ENCODE measurements at places on chromosomes 1 and 21.

DNA sequence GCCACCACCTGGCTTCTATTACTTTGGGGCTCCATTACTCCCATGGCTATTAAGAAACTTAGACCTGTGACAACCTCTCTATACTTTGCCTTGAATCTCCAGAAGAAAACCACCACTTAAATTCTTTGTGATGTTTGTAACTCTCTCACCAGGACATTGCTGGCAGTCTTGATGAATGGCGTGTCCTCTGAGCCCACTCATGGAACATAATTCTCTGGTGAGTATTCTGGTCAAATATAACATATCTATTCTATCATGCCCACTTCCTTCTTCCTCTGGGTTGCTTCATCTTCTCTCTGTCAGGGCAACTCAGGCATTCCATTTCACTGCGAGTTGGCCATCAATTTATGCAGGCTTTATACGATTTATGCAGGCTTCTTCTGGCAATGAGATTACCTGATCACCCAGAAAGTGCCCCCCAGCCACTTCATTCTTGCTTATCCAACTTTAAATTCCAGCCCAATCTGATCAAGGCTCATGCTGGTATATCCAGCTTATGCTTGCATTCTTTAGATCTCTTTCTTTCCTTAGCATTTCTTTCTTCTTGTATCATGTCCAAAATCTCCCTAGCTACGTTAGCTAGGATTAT is 112.0 kb upstream of the CHRM3 start:
- DNase-seq: no peak

GRCh38 chr1:34587761-34588160 is 167.1 kb upstream of the GJB5 start:
- no peak for DNase-seq

DNA sequence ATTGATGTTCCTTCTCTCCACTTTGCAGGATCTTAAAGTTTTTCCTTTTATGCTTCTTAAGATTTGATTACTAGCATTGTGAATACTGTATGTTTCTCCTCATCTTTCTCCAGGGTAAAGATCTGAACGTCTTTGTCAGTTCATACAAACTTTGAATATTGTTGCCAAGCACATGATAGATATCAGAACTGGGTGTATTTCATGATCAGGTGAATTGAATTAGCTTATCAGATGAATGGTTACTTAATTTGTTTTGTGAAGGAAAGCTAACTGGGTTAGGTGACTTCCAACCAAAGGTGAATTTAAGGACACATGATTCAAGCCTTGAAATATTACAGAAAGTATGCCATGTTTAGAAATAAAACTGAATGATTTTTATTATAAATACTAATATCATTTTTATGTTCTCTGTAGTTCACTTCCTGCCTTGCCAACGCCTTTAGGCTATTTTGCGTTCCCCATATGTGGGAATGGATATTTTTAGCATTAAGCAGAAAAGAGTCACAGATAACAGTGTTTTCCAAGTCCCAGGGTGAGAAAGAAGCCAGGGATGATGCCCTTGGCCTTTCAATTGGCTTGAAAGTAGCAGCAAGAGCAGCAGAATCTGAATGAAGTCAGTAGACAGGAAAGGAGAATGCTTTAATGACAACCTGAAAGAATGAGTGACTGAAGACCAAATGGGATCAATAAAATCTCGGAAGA is 752.1 kb downstream of the NCAM2 start:
- DNase-seq: no peak

GRCh38 chr1:17922833-17923232 is 167.7 kb downstream of the ACTL8 start:
- DNase-seq: no peak

DNA sequence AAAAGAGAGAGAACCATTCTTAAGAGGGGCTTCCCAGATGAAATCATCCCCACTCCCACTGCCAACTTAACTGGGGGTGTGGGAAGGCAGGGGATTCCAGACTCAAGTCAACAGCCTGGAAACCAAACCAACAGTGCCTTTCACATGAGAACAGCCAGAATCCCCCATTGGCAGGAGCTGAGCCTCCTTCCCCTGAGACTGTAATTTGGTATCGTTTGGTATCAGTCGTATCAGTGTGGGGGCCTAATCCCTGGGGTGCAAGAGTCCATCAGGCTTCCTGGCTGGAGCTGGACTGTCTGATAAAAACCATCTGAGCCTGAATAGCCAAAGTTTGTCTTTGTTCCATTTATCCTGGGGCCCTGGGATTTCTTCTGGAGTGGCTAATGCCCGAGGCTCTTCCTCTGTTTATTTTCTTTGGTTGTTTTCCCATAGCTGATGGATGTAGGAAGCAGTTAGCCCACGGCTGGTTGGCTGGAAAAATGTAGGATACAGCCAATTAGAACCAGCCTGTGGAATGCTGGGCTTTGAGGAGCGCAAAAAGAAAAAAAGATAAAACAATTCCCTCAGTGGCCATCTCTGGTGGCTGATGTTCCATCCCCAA is 84.6 kb downstream of the LAMC2 start:
- no peak for DNase-seq

- no peak for DNase-seq
Measured at GRCh38 chr1:199913318-199913717, 114.2 kb upstream of the NR5A2 start.

- no peak for DNase-seq
Measured at GRCh38 chr1:222107975-222108374, 366.1 kb upstream of the DUSP10 start.

- DNase-seq: no peak
Measured at GRCh38 chr1:170701962-170702361, 38.0 kb downstream of the PRRX1 start.

- no peak for DNase-seq
Measured at GRCh38 chr1:155322571-155322952, 1.9 kb downstream of the RUSC1 start.

DNA sequence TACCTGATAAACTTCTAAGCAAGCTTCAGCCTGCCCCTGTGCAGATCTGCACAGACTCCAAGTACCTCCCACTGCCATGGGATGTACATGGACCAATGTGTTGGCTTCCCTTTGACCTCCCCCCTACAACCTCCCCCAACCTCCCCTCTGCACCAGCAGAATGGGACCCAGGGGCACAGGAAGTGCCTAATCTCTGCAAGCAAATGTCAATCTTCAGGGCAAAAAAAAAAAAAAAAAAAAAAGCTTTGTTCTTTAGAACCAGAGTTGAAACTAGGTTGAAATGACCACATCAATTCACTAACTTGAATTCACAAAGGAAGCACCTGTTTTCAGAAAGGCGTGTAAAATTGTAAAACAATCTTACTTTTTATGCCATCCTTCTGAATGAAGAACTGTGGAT is 53.9 kb upstream of the TIAM1 start:
- no peak for DNase-seq

DNA sequence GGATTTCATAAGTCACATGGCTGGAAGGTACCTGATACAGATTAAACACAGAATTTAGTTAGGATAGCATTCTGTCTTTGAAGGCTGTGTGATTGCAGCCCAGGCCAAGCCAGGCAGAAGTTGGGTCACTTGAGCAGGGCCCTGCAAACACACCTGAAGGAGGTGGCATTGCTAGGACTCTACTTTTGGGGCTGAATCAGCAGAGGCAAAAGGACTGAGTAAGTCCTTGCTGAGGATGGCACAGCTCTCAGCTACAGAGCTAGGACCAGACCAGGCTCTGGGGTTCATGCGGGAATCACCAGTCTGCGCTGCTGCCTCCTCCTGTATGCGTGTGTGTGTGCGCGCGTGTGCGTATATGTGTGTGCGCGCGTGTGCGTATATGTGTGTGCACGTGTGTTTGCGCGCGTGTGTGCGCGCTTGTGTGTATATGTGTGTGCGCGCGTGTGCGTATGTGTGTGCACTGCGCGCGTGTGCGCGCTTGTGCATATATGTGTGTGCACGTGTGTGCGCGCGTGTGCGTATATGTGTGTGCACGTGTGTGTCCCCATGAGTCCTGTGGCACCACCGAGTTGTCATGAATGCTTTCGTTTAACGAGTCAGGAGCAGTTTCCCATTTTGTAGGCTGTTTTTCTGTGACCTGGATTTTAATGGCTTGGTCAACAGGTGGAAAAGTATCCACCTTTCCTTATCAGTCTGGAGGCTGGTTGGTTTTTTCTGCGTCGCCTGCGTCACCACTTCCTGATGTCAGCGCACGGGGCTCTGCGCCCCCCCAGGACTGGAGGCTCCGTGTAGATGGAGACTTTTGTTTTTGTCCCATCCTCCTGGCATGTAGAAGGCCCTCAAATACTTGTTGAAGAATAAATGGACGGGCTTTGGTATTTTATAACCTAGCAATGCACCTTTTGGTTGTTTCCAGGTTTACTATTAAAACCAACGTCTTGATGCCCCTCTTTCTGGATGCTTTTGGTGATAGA is 34.7 kb downstream of the ADARB1 start:
- no peak for DNase-seq

DNA sequence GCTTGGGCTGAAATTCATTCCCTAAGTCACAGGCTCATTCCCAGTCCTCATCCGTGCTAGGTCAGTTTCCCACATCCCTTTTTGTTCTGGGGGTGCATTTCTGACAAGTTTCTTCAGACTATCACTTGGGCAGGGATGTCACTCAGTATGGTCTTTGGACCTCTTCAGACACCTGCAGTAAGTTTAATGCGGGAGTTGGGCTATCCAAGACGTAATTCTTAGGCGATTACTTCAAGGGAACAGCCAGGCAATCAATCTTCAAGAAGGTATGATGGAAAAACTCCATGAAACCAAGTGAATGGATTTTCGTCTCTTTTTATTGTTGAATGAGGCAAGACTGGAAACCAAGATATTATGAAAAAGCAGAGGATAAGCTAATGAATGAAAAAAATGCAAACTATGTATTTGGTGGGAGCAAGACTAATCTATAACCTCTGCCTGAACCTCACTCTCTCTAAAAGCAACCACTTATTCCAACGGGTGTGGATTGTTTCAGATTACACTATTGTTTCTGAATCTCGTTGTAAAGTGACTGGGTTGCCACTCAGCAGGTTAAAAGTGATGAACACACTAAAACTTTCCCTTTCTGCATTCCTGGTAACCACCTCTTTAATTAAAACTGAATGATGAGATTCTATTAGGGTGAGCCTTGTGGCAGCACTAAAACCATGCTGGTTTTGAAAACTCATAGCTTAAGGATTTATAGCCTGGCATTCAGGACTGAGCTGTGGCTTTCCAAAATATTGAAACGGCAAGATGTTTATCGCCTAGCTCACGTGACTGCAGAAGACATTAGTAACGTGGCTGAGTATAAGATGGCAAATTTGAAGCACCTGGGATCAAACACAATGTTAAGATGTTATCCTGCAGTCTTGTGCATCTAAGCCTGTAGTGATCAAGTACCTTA is 1.1 kb downstream of the RASAL2 start:
- no peak for DNase-seq

GRCh38 chr1:53332186-53332564 is 4.3 kb upstream of the LRP8 start:
- no peak for DNase-seq

- DNase-seq: no peak
Measured at GRCh38 chr1:108067884-108068540, 103.0 kb upstream of the VAV3 start.

DNA sequence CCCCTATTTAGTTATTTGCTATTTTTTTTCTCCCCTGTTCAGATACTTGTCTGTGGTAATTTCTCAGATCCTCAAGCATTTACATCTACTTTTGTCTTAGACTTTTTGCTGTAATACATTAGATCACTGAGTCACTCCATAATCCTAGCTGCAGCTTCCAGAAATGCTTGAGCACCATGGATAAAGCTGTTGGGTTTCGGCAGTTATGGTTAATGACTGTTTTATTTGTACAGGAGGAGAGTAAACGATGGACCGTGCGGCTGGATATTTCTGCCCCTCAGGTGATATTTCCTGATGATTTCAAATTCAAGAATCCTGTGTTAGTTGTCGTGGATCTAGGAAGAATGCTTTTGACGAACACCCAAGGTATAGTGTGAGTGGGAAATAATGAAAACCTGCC is 42.9 kb downstream of the VPS13D start:
- DNase-seq: peak; percentile 13

DNA sequence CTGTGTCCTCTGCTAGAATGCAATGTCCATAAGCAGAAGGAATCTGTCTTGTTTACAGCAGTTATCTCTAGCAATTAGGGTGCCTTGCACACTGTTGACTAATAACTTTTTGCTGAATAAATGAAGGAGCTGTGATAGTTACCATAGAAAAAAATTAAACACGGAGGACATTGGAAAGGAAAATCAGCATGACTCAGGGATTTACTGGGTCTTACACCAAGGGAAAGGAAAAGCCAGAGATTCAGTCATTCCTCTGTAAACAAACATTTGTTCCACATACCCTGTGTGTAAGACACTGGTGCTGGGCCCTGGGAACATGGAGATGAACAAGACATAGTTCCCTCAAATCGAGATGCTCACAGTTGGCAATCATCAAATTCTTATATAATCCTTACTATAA is 183.3 kb downstream of the PTGER3 start:
- DNase-seq: no peak

DNA sequence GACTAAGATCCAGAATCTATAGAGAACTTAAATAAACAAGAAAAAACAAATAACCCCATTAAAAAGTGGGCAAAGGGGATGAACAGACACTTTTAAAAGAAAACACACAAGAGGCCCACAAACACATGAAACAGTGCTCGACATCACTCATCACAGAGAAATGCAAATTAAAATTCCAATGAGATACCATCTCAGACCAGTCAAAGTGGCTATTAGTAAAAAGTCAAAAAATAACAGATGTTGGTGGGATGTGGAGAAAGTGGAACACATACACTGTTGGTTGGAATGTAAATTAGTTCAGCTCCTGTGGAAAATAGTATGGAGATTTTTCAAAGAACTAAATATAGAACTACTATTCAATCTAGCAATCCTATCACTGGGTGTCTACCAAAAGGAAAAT is 143.1 kb downstream of the IFI44 start:
- no peak for DNase-seq

DNA sequence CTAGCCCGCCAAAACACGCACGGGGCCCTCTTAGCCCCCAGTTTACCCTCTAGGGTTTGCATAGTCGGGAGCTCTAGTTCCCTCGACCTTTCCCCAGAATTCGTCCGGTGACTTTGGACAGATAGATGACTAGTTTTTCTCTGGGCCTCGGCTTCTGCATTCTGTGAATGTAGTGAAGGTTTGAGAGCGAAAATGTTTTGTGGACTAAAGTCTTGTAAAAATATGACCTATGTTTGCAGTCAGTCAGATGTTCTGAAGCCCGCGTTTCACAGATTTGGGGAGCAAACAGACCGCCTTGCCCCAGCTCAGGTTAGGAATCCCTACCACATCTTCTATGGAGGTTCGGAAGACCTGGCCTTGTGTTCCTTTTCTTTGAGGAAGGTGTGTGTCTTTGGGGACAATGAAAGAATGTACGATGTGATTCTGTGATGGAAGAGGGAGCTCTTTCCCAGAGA is 401 bp downstream of the UQCRH start:
- DNase-seq: no peak

- DNase-seq: no peak
Measured at GRCh38 chr1:53732912-53733317, 6.0 kb downstream of the GLIS1 start.
